ENCODE measurements at places on chromosomes 16 and 17.

DNA sequence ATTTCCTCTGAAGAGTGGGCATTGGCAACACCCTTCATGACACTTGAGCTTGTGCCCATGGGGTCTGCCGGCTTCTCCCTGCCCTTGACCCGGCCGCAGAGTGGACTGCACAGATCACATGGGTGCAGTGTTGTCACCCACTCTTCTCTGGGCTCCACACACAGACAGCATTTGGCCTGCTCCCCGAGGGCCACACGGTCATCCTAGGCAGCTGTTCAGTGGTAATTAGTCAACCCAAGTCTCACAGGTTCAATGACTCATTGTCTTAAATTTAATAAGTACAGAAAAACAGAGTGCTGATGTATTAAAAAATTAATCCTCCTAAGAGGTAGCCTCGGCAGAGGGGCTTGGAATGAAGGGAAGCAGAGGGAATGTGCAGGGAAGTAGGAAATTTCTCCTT lies 204.8 kb downstream of the MSI2 start:
- no peak for DNase-seq

GRCh38 chr17:39666601-39667261 lies 1.5 kb upstream of the PNMT start:
- no peak for DNase-seq

GRCh38 chr16:2529061-2529931 lies 1.9 kb downstream of the CEMP1 start:
- no peak for DNase-seq

DNA sequence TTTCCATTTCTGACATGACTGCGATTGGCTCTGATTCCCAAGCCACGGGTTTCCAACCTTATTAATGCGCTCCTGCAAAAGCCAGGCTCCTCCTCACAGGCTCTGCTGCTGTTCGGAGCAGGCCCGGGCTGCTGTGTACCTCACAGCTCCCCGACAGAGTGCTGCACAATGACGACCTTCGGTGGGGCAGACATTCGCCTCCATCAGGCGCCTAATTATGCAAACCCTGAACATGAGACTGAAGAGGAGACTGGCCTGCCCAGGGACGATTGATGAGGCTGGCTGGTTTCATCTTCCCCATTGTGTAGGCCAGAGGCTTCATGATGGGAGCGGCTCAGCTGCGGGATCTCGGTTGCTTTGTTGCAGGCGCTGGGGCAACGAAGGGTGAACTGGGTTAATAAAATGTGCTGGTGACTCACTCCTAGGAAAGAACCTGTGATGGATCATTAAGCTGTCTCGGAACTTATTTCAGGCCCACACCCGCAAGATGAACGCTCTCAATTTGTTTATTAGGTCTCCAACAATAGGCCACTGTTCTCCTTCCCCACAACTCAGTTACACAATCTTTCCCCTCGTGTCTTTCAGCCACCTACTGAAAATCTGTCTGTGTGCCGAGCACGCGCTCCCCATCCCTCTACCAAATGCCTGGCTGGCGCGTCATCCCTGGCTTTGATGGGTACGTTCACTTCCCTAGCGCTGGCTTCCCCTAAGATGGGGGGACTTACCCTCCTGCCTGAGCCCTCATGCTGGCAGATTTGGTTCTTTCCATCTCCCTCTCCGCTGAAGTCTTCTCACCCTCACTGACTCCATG lies 27.2 kb upstream of the TOB1 start:
- no peak for DNase-seq

DNA sequence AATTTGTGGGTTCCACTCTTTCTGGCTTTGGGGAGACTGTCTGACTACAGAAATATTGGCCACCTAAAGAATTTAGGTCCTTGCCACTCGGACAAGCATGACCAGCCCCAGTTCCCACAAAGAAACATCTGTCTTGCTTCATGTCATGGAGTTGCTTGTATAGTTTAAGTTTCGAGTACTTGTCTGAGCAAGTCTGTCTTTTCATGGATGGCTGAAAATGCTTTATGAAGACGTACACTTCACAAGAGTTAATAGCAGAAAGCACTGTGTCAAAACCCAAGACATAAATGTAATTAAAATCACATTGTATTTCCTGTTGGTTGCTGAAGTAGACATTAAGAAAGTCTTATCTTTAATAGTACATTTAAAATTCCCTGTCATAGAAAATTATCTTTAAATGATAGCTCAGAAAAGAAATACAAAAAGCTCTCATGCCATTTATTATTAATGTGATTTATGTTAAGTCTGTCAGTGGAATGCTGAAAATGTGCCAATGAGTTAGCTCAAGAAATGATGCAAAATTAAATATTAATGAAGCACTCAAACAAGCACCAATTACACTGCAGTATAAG lies 29.8 kb upstream of the XYLT2 start:
- DNase-seq = no peak

All from GOT3 (cell line).